ENCODE measurements at places on chromosomes 7 and 10. TPM values are rescaled to one million over a fixed set of nuclear protein-coding genes. Genes with fewer than 3 reads are reported as not detected.

ADCYAP1R1 gene
- total RNA-seq, result not detected

FFAR4 gene
- total RNA-seq, result not detected

NPTX2 gene
- total RNA-seq, result not detected

PTN gene
- total RNA-seq, result not detected

LEP gene
- not detected for total RNA-seq

SYT15 gene
- total RNA-seq, result 1.1 TPM

ACBD7 gene
- total RNA-seq, result not detected

CPA1 gene
- total RNA-seq, result not detected

ATG9B gene
- 2.3 TPM for total RNA-seq

LIPJ gene
- total RNA-seq, result 0.07 TPM

PRSS37 gene
- not detected for total RNA-seq

GIMAP1 gene
- 0.29 TPM for total RNA-seq

SNCG gene
- not detected for total RNA-seq

GRCh38 chr10:28883741-28884423 is 206.6 kb downstream of the BAMBI start:
- H3K4me3 ChIP-seq, result no peak overlapping the region
- H3K27ac ChIP-seq, result no peak overlapping the region
- H3K27me3 ChIP-seq, result no peaks in the 10 kb centered on the region
- DNase-seq, result no peak
- H3K4me1 ChIP-seq, result no peaks in the 10 kb centered on the region

GRCh38 chr10:131035779-131036178 is 275.7 kb downstream of the TCERG1L start:
- DNase-seq, result no peak
- no peaks in the 10 kb centered on the region for H3K4me1 ChIP-seq

- H3K4me3 ChIP-seq, result peak overlapping the region; percentile 74
- DNase-seq, result no peak
- H3K27ac ChIP-seq, result no peak overlapping the region
- H3K36me3 ChIP-seq, result peaks cover 2% of the 10 kb centered on the region
- no peaks in the 10 kb centered on the region for H3K27me3 ChIP-seq
- peaks cover 33% of the 10 kb centered on the region for H3K4me1 ChIP-seq
Measured at GRCh38 chr10:124221356-124222317, 128.2 kb upstream of the CHST15 start.

- peaks cover 13% of the 10 kb centered on the region for H3K27me3 ChIP-seq
- H3K4me3 ChIP-seq, result no peak overlapping the region
- no peak overlapping the region for H3K27ac ChIP-seq
- H3K4me1 ChIP-seq, result no peaks in the 10 kb centered on the region
- no peak for DNase-seq
- H3K36me3 ChIP-seq, result no peaks in the 10 kb centered on the region
Measured at GRCh38 chr7:97842006-97842405, 30.2 kb downstream of the ASNS start.

GRCh38 chr10:48742891-48743860 is 58.5 kb downstream of the WDFY4 start:
- no peak for DNase-seq
- H3K4me1 ChIP-seq, result peaks cover 37% of the 10 kb centered on the region
- H3K27ac ChIP-seq, result peak overlapping the region; percentile 42

DNA sequence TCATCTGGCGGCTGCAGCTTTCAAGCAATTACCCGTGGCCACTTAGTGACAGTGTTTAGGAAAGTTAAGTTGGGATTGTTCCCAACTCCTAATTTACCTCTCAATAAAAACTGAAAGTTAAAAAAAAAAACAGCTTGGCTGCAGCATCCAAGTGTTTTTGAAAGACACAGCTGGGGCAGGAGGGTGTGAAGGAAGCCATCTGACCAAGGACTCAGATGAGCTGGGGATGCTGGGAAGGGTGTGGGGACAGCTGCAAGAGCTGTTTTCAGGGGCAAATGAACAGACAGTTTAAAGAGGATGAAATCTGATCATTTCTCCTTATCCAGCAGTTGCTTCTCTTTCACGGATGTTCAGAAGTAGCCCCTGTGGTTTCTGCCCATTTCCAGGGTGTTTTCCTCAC is 129.2 kb upstream of the CDCA7L start:
- H3K36me3 ChIP-seq, result no peaks in the 10 kb centered on the region
- peaks cover 34% of the 10 kb centered on the region for H3K27me3 ChIP-seq
- no peak overlapping the region for H3K4me3 ChIP-seq
- DNase-seq, result no peak
- H3K4me1 ChIP-seq, result no peaks in the 10 kb centered on the region

DNA sequence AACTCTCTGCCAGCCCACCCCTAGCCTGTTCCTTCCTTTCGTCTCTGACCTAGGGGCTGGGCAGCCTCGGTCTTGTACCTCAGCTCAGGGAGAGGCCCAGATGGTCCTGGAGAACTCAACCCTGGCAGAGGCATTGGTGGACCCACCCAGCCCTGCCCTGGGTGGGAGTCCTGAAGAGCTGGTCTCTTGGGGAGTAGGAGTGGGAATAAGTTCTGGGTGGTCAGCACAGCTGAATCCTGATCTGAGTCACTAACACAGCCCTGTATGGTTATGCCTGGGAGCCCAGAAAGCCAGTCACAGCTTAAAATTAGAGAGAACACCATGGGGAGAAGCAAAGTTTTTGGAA is 84.0 kb downstream of the SORBS1 start:
- H3K4me3 ChIP-seq, result no peak overlapping the region
- no peaks in the 10 kb centered on the region for H3K4me1 ChIP-seq
- H3K27ac ChIP-seq, result no peak overlapping the region
- H3K27me3 ChIP-seq, result peaks cover 3% of the 10 kb centered on the region
- H3K36me3 ChIP-seq, result no peaks in the 10 kb centered on the region

GRCh38 chr7:39602351-39602750 is 21.0 kb upstream of the RALA start:
- no peak for DNase-seq
- no peak overlapping the region for H3K27ac ChIP-seq
- no peaks in the 10 kb centered on the region for H3K27me3 ChIP-seq
- no peak overlapping the region for H3K4me3 ChIP-seq
- no peaks in the 10 kb centered on the region for H3K36me3 ChIP-seq

DNA sequence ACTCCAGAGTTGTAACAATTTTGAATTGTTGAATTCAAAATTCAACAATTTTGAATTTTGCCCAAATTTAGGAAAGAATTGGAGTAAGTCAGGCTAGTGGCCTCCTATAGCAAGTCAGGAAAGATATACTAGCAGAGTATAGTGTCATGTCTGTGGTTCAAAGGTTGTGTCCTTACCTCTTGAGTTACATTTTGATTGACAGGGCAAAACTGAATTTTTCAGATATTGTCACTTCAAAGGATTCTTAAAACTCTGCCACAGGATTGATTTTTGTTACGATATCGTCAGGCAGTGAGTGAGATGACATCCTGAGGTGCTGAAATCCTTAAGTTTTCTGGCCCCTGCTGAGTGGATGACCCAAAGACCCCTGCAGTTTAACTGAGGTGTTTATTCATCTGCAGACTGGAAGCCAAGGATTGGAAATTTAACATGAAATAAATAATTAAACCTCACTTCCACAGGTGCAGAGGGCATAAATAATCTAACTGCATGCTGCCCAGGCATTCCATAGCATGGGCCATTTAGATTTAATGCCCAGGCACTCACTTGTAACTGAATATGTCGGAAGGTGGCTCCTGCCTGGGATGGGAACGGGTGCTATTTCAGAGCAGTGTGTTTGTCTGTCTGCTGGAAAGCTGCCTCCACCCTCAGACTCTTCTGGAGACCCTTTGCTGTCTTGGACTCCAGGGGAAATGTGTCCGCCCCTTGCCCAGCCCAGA is 50.8 kb downstream of the RBM20 start:
- H3K27ac ChIP-seq, result no peak overlapping the region
- no peak for DNase-seq
- H3K4me1 ChIP-seq, result no peaks in the 10 kb centered on the region
- H3K27me3 ChIP-seq, result peaks cover 30% of the 10 kb centered on the region
- no peaks in the 10 kb centered on the region for H3K36me3 ChIP-seq
- H3K4me3 ChIP-seq, result no peak overlapping the region

GRCh38 chr7:47326220-47326619 is 255.7 kb downstream of the TNS3 start:
- no peaks in the 10 kb centered on the region for H3K27me3 ChIP-seq
- no peak overlapping the region for H3K27ac ChIP-seq

- DNase-seq, result no peak
- no peak overlapping the region for H3K4me3 ChIP-seq
- peaks cover 2% of the 10 kb centered on the region for H3K4me1 ChIP-seq
- H3K27ac ChIP-seq, result no peak overlapping the region
- no peaks in the 10 kb centered on the region for H3K27me3 ChIP-seq
Measured at GRCh38 chr10:77844713-77845445, 81.7 kb downstream of the DLG5 start.

DNA sequence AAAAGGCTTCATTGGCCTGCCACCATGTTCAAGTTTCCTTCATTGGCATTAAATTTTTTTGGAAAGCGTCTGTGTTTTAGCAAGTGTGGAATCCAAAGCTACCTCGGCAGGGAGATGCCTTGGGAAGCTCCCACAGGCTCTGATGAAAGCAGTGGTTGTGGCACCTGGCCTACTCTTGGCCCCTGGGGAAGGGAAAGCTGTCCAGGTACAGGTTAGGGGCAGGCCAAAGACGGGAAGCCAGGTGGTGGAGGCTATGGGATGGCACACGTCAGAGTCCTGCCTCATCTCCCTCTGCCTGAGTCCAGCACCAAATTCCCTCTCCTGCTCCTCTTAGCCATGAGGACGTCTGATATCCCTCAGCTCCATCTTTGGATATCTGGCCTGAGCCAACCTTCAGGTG is 49.7 kb downstream of the C10orf120 start:
- no peak overlapping the region for H3K4me3 ChIP-seq
- H3K36me3 ChIP-seq, result no peaks in the 10 kb centered on the region
- H3K4me1 ChIP-seq, result no peaks in the 10 kb centered on the region
- no peak overlapping the region for H3K27ac ChIP-seq
- DNase-seq, result no peak

- DNase-seq, result no peak
- H3K4me3 ChIP-seq, result peak overlapping the region; percentile 82
- H3K27ac ChIP-seq, result peak overlapping the region; percentile 82
- peaks cover 8% of the 10 kb centered on the region for H3K36me3 ChIP-seq
Measured at GRCh38 chr10:91162050-91162494, 58.4 kb upstream of the PCGF5 start.

DNA sequence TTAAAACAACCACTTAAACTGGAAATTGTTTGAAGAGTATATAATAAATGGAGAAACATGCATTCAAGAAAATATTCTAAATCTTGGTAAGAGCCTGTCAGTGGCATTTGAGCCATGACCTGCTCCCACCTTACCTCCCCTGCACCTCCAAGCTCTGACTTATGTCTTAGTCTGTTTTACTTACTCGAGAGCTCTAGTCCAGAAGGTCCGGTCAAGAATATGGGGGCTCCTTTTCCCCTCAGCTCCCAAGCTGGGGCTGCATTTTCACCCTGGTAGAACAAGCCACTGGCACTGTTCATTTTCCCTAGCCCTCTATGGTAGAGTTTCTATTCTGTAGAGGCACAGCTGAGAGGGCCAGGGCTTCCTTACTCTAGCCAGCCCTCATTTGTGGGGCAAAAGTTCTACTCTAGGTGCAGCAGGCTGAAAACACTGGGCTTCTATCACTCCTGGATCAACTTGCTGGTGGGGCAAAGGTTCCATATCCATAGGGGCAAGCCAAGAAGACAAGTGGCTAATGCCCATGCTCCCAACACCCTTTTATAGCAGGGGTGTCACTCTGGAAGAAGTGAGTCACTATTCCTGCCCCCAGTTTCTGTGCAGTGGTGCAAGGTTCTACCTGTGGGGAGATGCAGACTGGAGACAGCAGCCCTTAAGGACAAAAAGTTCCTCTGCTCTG is 40.6 kb downstream of the ZNF438 start:
- DNase-seq, result no peak
- no peaks in the 10 kb centered on the region for H3K27me3 ChIP-seq
- no peak overlapping the region for H3K27ac ChIP-seq
- peaks cover 12% of the 10 kb centered on the region for H3K36me3 ChIP-seq
- H3K4me3 ChIP-seq, result no peak overlapping the region

GRCh38 chr7:34539003-34539402 is 119.0 kb upstream of the NPSR1 start:
- no peak for DNase-seq
- no peaks in the 10 kb centered on the region for H3K27me3 ChIP-seq
- H3K4me3 ChIP-seq, result no peak overlapping the region

DNA sequence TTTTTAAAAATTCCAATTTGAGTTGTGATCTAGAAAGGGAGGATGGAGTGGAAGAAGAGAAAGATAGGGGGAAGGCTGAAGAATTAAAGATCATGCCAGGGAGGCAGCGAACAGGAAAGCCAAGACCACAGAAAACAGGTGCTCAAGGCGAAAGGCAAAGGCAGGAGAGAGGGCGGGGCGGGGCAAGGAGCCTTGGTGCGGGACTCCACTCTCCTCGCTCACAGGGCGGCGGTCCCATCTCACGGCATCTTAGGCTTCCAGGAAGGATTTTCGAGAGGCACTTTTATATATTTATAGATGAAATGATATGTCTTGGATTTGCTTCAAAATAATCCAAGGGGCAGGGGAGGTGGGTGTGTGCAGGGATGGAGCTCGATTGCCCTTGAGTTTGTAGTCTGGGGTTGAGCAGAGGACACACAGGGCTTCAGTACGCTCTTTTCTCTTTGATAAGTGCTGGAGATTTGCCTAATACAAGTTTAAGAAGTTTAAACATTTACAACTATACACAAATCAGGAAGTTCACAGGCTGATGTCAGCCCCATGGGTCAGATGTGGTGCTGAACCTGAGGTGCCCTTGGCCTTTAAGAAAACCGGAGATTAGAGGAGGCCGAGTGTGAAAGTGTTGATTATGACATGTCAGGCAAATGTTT is 161.1 kb downstream of the PRKAG2 start:
- no peak overlapping the region for H3K4me3 ChIP-seq
- H3K4me1 ChIP-seq, result peaks cover 16% of the 10 kb centered on the region
- peaks cover 14% of the 10 kb centered on the region for H3K36me3 ChIP-seq
- no peaks in the 10 kb centered on the region for H3K27me3 ChIP-seq
- no peak overlapping the region for H3K27ac ChIP-seq

GRCh38 chr10:4194231-4194630 is 409.2 kb upstream of the KLF6 start:
- no peak overlapping the region for H3K27ac ChIP-seq
- H3K36me3 ChIP-seq, result no peaks in the 10 kb centered on the region
- no peaks in the 10 kb centered on the region for H3K27me3 ChIP-seq
- DNase-seq, result no peak
- H3K4me3 ChIP-seq, result no peak overlapping the region

- no peak overlapping the region for H3K4me3 ChIP-seq
- H3K36me3 ChIP-seq, result peaks cover 2% of the 10 kb centered on the region
- H3K4me1 ChIP-seq, result no peaks in the 10 kb centered on the region
- H3K27ac ChIP-seq, result no peak overlapping the region
- peaks cover 2% of the 10 kb centered on the region for H3K27me3 ChIP-seq
- no peak for DNase-seq
Measured at GRCh38 chr7:64959072-64959747, 31.6 kb downstream of the ZNF117 start.

DNA sequence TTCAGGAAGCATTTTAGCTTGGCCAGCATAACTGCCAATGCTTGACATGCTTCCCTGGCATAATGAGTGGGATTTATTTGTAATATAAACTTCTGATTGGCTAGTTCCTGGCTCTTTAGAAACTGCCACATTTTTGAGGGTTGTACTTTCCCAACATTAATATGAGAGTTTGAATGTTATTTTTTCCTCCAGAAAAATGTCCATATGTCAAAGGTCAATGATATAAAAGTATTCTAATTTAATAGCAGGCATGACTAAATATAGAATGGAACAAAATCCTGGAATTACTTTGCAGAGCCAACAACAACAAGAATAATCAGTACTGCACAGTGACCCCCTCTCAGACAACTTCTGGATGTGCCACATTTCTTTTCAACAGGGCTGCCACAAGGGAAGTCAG is 352.6 kb downstream of the PRPF18 start:
- no peaks in the 10 kb centered on the region for H3K4me1 ChIP-seq

Measured in activated B cell treated with CpG ODN at 0.5 μM for 24 hours (primary cell).